Left lung (tissue), 14 donors: ENCODE measurements at places on chromosomes 11 and 22. TPM values are rescaled to one million over a fixed set of nuclear protein-coding genes. Genes with fewer than 3 reads are reported as not detected.

The SAA4 gene
- polyA plus RNA-seq = not detected

The SLC22A8 gene
- polyA plus RNA-seq = not detected

The CRYBB3 gene
- 0.38 TPM for polyA plus RNA-seq

The FREY1 gene
- polyA plus RNA-seq = 0.51 TPM

The ANO9 gene
- polyA plus RNA-seq = 4.0 TPM

The MMP1 gene
- polyA plus RNA-seq = 1.3 TPM

The OR5M11 gene
- not detected for polyA plus RNA-seq

The LRRC75B gene
- 34.4 TPM for polyA plus RNA-seq
